Dermis microvascular lymphatic vessel endothelial cell (primary cell): ENCODE measurements at places on chromosomes 5 and 9. TPM values are rescaled to one million over a fixed set of nuclear protein-coding genes. Genes with fewer than 3 reads are reported as not detected.

Gene CDC20B
- total RNA-seq, result not detected in 2 replicates

GRCh38 chr9:137825324-137825989 lies 52.1 kb upstream of the CACNA1B start:
- no peak for DNase-seq

DNA sequence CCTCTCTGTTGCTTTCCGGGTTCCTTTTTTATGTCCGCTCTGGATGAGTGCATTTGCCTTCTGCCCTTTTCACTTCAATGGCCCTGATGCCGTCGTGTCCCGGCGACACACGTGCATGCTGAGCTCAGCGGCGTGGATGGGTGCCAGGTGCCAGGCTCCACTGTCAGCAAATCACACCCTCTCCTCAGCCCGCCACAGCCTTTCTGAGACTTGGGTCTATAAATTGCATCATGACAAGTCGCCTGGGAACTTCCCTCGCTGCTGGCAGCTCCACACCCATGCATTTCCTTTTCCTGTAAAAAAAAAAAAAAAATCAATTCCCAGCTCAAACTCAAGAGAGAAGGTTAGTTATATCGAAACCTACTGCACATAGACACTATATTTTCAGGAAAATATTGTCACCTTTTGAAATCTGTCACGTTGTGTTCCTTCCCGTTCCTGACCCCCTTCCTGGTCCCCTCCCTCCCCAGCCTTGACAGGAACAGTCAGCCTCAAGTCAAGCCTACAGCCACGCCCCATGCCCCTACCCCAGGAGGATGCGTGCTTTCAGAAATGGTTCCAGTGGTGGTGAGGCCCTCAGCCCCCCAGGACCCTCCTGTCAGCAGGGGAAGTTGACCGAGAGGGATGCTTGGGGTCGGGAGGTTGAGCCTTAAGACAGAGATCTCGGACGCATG lies 110.3 kb upstream of the PTCH1 start:
- DNase-seq, result peak; percentile 84

Gene SLC6A19
- total RNA-seq, result not detected in 2 replicates

Gene DENND1A
- total RNA-seq, result 7.1 and 7.6 TPM in 2 replicates

GRCh38 chr9:16245756-16246440 lies 624.6 kb downstream of the BNC2 start:
- no peak for DNase-seq

Gene ALDOB
- 0.13 and 0.25 TPM in 2 replicates for total RNA-seq

DNA sequence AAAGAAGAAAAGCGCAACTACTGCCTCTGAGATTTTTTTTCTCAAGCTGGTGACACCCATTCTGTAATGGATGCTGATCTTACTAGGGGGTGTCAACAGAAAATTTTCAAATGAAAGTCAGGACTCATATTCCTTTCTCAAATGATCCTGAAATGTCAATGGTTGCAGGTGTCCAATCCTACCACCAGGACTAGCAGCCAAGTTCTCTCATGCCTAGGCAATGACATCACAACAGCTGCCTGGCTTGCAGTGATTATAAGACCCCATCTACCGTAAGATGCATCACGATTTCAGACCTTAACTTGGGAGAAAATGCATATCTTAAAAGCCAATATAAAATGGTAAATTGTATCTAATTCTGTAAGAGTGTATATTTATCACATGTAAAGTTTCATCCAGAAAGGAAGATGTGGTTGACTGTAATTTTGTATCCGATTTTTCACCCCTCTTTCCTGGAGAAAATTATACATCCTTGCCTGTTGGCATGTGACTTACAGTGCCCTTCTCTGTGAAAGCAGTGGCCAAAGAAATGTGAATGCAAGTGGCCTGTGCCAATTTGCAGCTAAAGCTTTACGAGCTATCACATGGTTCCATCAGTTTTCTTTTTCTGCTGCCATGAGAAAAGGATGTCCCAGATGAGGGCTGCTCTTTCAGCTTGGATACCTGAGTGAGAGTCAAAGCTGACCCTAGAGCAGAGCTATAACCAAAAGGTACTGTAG lies 104.4 kb downstream of the DENND1A start:
- no peak for DNase-seq
